Memory B cell (primary cell): ENCODE measurements at places on chromosomes 7 and 10.

DNA sequence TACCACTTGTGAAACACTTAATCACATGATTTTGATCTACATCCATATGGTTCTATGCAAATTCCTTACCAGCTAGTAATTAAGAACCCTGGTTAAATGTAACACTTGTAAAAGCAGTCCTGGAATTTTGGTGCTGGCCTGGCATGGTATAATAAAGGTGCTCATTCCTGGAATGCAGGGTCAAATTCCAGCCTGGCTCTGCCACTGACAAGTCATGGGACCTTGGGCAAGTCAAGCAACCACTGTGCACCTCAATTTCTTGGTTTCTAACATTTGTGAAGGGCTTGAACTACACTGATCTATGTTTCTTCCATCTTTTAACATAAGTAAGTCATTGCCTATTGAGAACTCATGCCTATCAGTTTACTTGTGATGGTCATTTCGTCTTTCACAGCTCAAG, 91.9 kb upstream of the PIK3CG start:
- no peak for DNase-seq

- no peak for DNase-seq
These were observed 312.6 kb downstream of the PLXDC2 start for GRCh38 chr10:20128811-20129210.

DNA sequence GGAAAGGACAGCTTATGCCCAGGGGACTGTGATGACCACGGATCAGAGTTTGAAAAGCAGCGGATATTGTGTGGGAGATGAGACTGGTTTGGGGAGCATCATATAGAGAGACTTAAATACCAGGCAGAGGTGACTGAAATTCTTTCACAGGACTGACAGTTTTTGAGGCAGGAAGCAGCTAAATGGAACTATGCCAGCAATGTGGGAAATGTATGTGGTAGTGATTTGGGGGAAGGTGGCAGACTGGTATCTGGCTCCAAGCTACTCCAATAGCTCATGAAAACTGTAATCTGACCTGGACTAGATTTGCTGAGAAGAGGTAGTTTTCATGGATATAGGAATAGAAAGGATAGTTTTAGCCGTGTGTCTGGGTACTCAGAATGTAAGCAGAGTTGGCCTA, 592.6 kb downstream of the REEP3 start:
- DNase-seq = no peak

- DNase-seq = no peak
These were observed 13.1 kb downstream of the INPP5F start for GRCh38 chr10:119738962-119739361.

- DNase-seq = no peak
These were observed 24.5 kb downstream of the RPA3 start for GRCh38 chr7:7693881-7694280.

- no peak for DNase-seq
These were observed 57.1 kb downstream of the AOC1 start for GRCh38 chr7:150909200-150909995.

DNA sequence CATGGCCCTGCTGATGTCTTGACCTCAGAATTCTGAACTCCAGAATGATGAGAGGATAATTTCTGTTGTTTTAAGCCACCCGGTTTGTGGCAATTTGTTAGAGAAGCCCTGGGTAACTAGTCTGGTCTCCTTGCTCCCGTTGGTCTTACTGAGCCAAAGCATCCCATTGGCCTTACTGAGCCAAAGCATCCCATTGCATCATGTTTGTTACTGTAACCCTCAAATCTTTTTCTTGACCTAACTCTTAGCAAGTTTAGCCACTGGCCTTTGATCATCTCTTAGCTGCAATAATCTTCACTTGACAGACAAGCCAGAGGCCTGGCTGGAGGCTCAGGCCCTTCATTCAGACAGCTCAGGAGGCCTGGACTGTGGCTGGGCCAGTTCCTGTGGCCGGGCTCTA, 21.8 kb downstream of the TBXAS1 start:
- no peak for DNase-seq

GRCh38 chr10:29104661-29105399, 184.0 kb upstream of the LYZL1 start:
- no peak for DNase-seq

GRCh38 chr7:29607889-29608288, 44.3 kb downstream of the PRR15 start:
- no peak for DNase-seq

GRCh38 chr10:19974138-19974537, 157.9 kb downstream of the PLXDC2 start:
- DNase-seq = no peak

GRCh38 chr7:137297551-137298463, 45.7 kb downstream of the PTN start:
- no peak for DNase-seq

GRCh38 chr10:131833446-131834080, 67.2 kb upstream of the PPP2R2D start:
- no peak for DNase-seq

DNA sequence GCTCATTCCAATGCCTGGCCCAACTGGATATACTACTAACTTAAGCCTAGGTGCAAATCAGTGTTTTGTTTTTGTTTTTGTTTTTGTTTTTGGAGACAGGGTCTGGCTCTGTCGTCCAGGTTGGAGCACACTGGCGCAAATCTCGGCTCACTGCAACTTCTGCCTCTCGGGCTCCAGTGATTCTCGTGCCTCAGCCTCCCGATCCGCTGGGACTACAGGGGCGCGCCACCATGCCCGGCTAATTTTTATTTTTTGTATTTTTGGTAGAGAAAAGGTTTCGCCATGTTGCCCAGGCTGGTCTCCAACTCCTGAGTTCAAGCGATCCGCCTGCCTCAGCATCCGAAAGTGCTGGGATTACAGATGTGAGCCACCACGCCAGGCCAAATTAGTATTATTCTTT, 1.6 kb downstream of the PPP3CB start:
- DNase-seq = no peak

- no peak for DNase-seq
These were observed 223.6 kb downstream of the MDFIC start for GRCh38 chr7:115145512-115145911.

GRCh38 chr7:155972651-155973390, 160.6 kb upstream of the SHH start:
- no peak for DNase-seq

- no peak for DNase-seq
These were observed 21.4 kb upstream of the GSDME start for GRCh38 chr7:24778543-24779282.

- no peak for DNase-seq
These were observed 27.0 kb downstream of the ZNF786 start for GRCh38 chr7:149063476-149063875.

DNA sequence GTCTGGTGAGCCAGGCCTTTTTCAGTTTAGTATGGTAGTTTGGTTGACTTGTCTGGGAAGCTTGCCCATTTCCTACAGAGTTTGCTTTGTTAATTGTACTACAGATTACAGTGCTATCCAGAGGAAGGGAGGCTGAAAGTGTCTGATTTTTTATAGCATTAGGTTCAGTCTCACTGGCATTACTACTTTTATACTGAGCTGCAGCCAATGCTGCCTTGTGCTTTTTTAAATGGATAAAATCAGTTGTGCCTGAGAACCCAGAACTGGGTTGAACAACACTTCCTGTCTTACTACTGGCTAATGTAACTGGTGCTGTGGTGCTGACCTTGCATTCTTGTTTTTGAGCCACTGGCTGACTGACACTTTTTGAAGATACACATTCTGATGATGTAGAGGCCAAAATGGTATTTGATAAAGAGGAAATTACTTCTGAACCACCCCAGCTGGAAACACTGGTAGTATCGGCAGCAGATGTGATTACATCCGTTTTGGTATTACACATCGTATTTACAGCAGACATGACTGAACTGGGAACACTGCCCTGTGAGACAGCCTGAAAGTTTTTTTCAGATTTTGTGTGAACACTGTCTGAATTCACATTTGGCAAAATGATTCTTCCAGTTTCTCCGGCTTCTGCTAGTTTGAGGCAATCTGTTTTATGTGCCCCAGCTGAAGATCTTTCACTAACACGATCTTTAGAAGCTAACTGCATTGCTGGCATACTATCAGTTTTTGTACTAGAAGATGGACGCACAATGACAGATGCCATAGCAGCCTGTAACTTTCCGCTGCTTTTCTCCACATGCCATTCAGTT, 74.1 kb downstream of the NRBF2 start:
- DNase-seq = no peak

DNA sequence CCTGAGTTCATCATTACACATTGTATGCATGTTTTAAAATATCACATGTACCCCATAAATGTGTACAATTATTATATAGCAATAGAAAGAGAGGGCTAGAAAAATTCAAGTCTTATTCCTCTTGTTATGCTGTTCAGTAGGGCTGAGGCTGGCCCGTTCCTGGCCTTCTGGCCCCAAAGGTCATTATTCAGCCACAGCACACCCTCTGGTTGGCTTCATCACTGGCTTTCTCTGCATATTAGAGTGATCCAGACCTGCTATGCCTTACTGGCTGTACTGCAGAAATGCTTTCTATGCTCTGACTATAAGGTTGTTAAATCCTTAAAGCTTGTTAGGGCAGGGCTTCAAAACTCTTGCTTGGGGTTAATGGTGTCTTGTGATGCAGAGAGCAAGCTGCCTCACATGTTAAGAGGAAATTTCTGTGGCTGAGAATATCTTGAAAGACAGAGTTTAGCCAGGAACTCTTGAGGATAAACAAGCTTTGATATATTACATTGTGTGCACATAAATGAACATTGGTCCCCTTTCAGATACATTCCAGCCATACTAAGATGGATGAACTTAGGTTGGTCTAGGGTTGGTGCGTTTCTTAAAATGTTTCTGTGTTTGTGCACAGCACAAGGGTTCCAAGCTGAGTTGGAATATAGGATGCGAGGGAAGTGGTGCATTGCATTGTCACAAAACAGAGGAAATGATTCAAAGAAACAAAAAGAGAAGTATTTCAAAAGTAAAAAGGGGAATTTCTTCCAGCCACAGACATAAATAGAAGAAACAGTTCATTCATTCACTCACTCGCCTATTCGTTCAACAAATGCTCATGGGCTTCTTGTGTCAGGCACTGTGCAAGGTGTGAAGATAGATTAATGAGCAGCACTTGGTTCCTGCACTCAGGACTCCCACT, 61.6 kb upstream of the WDR11 start:
- DNase-seq = no peak

DNA sequence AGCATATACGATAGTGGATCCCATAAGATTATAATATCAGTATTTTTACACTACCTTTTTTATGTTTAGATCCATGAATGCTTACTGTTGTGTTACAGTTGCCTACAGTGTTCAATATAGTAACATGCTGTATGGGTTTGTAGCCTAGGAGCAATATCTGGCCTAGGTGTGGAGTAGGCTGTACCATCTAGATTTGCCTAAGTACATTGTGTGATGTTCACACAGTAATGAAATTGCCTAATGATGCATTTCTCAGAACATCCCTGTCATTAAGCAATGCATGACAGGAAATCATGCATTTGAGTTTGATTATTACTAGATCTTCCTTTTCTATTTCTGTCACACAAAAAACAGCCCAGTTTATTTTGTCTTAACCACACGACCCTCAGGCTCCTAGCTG, 14.5 kb downstream of the CBX3 start:
- DNase-seq = no peak

- DNase-seq = no peak
These were observed at the start of gene CTBP2 for GRCh38 chr10:125159932-125160855. TSS of gene CTBP2 (minus strand) at chr10:125160563.

- DNase-seq = no peak
These were observed 127.4 kb downstream of the ELAPOR2 start for GRCh38 chr7:86932038-86932512.

GRCh38 chr10:89382757-89383156, 4.9 kb downstream of the IFIT1B start:
- no peak for DNase-seq
